Progenitor cell of endocrine pancreas (in vitro differentiated cells): ENCODE measurements at places on chromosomes 7 and 10.

- H3K36me3 ChIP-seq, result no peaks in the 10 kb centered on the region
- peaks cover 38% of the 10 kb centered on the region for H3K4me1 ChIP-seq
- no peaks in the 10 kb centered on the region for H3K27me3 ChIP-seq
- H3K4me3 ChIP-seq, result no peak overlapping the region
- no peak for DNase-seq
- H3K27ac ChIP-seq, result no peak overlapping the region
Measured at GRCh38 chr7:134888141-134888740, 98.1 kb upstream of the AGBL3 start.

DNA sequence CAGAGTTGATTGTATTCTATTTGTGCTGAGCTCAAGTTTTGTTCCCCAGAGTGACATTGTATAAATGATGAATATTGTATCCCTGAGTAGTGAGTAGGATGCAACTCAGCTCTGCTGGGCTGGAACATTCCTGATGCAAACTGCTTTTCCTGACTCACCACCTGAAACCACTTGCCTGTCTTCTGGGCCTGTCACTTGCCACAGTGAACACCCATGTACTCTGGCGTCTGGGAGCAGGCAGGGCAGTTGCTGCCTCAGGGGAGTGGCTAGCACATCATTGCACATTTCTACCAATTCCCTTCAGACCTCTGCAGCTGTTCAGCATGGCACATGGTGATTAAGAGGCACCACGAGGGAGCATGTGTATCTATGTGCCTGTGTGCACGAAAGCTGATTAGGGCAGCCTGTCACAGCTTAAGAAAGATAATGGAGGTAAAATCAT lies 157.3 kb downstream of the SND1 start:
- H3K27me3 ChIP-seq, result no peaks in the 10 kb centered on the region
- H3K4me3 ChIP-seq, result no peak overlapping the region
- H3K27ac ChIP-seq, result peak overlapping the region; percentile 43
- DNase-seq, result no peak
- peaks cover 3% of the 10 kb centered on the region for H3K4me1 ChIP-seq

- no peak for DNase-seq
- H3K27me3 ChIP-seq, result no peaks in the 10 kb centered on the region
- peak overlapping the region; percentile 16 for H3K27ac ChIP-seq
- H3K4me1 ChIP-seq, result no peaks in the 10 kb centered on the region
Measured at GRCh38 chr10:79197558-79197957, 128.8 kb downstream of the ZMIZ1 start.

GRCh38 chr10:82212753-82213152 lies 337.8 kb downstream of the NRG3 start:
- no peaks in the 10 kb centered on the region for H3K36me3 ChIP-seq
- DNase-seq, result no peak
- no peak overlapping the region for H3K4me3 ChIP-seq
- no peaks in the 10 kb centered on the region for H3K27me3 ChIP-seq

DNA sequence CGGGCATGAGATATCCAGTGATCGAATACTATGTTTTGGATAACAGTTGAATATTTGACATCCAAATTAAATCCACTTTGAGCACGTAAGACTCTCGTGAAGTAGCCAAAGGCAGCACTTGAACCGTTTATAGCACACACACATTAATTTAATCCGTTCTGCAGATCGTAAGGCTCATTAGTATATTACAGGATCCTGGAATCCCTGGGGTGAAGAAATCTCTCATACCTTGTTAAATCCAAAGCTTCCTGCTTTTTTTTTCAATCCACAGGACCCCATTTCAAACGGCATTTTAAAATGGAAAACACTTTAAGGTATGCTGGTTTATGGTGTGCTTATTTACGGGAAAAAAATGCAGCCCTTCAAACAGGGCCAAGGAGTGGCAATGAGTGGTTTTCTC lies 158.4 kb upstream of the ADARB2 start:
- H3K27ac ChIP-seq, result no peak overlapping the region
- H3K27me3 ChIP-seq, result peaks cover 6% of the 10 kb centered on the region
- H3K4me3 ChIP-seq, result no peak overlapping the region
- no peak for DNase-seq

- H3K27ac ChIP-seq, result no peak overlapping the region
- H3K4me1 ChIP-seq, result peaks cover 11% of the 10 kb centered on the region
- DNase-seq, result no peak
- H3K27me3 ChIP-seq, result no peaks in the 10 kb centered on the region
Measured at GRCh38 chr7:34762764-34763163, 104.7 kb downstream of the NPSR1 start.

DNA sequence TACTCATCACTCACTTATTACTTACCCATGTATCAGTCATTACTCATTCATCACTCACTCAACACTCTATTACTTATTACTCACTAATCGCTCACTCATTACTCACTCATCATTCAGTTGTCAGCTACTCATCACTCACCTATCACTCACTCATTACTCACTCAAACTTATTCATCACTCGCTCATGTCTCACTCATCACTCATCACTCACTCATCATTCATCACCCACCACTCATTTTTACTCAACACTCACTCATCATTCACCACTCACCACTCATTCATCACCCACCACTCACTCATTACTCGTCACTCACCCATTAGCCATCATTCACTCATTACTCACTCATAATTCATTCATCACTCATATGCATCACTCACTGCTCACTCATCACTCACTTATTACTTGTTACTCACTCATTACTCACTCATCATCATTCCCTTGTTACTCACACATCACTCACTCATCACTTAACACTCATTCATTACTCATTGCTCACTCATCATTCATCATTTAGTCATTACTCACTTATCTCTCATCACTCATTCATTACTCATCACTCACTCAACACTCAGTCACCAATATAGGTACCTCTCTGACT lies 237.9 kb downstream of the ADARB2 start:
- no peak overlapping the region for H3K4me3 ChIP-seq
- no peaks in the 10 kb centered on the region for H3K27me3 ChIP-seq
- H3K27ac ChIP-seq, result no peak overlapping the region
- H3K36me3 ChIP-seq, result no peaks in the 10 kb centered on the region

- no peaks in the 10 kb centered on the region for H3K27me3 ChIP-seq
- no peak for DNase-seq
- no peak overlapping the region for H3K27ac ChIP-seq
- H3K4me3 ChIP-seq, result no peak overlapping the region
- peaks cover 13% of the 10 kb centered on the region for H3K4me1 ChIP-seq
Measured at GRCh38 chr7:81138870-81139269, 220.0 kb upstream of the SEMA3C start.

DNA sequence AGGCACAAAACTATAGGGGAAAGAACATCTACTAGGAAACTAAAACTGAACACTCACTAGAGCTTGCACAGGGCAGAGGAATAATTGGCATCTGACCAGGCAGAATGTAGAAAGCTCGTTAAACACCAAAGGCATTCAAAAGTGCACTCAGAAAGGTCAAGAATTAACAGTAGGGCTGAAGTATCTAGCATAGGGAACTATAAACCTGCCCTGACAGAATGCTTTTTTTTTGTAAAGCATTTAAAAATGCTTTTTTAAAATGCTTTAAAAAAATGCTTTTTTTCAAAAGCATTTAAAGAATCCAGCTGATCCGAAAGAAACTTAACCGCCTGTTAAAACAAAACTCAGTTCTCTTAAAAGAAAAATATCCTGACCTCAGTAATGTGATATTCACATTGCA lies 74.6 kb upstream of the EGFR start:
- DNase-seq, result no peak
- H3K4me1 ChIP-seq, result no peaks in the 10 kb centered on the region
- no peak overlapping the region for H3K27ac ChIP-seq
- no peaks in the 10 kb centered on the region for H3K36me3 ChIP-seq
- H3K4me3 ChIP-seq, result no peak overlapping the region

- H3K36me3 ChIP-seq, result peaks cover 5% of the 10 kb centered on the region
- H3K4me1 ChIP-seq, result peaks cover 1% of the 10 kb centered on the region
- no peak for DNase-seq
- peak overlapping the region; percentile 60 for H3K27ac ChIP-seq
- no peak overlapping the region for H3K4me3 ChIP-seq
Measured at GRCh38 chr7:602341-603141, 82.9 kb upstream of the PDGFA start.

DNA sequence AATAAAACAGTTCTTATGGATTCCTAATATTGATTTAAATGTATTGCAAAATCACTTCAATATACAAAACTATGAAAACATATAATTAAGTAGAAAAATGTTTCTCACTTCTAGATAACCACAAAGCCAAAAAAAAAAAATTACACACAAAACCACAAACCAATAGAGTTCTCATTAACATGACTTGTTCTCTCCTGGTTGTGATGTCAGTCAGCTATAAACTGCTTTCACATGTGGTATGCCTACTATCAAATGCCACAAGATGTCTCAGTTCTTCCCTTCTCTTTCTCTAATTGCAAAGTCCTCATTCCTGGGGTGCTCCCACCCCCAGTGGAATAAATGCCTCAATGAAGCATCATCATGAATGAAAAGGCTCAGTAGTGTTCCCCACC lies 16.6 kb downstream of the GNAI1 start:
- H3K27me3 ChIP-seq, result no peaks in the 10 kb centered on the region
- H3K27ac ChIP-seq, result peak overlapping the region; percentile 54
- no peaks in the 10 kb centered on the region for H3K36me3 ChIP-seq
- no peak for DNase-seq
- H3K4me3 ChIP-seq, result no peak overlapping the region
- H3K4me1 ChIP-seq, result peaks cover 32% of the 10 kb centered on the region

DNA sequence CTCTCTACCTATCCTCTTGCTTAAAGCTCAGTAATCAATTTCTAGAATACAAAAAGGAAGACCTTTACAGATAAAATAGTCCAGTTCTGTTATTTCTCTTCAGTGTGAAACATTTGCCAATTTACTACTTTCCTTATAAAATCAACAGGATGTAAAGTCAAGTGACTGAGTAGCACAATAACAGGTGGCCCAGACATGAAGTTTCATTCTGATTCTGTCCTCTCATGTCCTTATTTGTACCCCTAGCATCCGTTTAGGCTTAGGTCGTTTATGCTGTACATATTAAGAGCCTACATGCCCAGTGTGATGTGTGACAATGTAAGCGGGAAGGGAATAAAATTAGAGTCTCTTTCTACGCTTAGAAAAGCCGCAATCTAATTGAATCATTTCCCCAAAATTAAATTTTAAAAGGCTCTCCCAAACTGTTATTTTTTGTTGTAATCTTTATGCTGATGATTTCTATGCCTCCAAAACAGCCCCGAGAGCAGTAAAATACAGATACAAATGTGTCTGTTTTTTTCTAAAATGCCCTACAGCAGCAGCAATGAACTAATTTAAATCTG lies 29.1 kb downstream of the EPC1 start:
- no peak overlapping the region for H3K4me3 ChIP-seq
- H3K4me1 ChIP-seq, result peaks cover 22% of the 10 kb centered on the region
- H3K36me3 ChIP-seq, result peaks cover 7% of the 10 kb centered on the region
- H3K27ac ChIP-seq, result no peak overlapping the region

DNA sequence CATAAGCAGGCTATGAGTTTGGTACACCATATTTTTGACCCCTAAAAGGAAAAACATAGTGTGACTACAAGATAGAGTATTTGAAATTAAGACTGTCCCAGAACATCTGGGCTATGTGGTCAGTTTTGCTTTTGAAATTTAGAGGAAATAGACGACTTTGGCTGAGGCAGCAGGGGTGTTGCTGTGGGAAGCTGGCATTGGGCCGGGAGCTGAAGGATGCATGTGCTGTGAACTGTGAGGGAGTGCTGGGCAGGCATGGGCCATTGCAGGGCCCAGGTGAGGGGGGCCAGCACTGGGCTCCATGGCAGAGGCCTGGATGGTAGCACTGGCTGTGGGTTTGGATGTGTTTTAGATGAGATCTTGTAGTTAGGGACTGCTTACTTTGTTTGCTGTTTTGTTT lies 168.3 kb downstream of the BMPER start:
- no peak overlapping the region for H3K4me3 ChIP-seq
- no peaks in the 10 kb centered on the region for H3K36me3 ChIP-seq
- H3K27ac ChIP-seq, result no peak overlapping the region
- no peak for DNase-seq

DNA sequence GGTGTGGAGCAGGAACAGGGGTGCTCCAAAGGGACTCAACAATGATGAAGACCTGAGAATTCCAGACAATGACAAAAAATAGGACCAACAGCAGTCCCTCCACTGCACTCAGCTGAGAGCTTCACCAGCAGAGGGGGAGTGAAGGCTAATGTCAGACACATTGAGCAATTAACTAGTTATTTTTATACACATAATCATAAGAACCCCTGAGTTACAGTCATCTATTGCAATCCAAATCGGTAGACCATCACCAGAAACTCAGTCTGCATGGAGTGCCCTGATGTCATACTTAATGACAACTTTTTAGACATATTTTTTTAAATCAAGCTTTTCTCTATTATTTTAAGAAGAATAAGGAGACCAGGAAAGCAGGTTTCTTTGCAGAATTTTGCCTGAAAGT lies 30.6 kb upstream of the IKZF1 start:
- H3K27me3 ChIP-seq, result peaks cover 16% of the 10 kb centered on the region
- no peak overlapping the region for H3K4me3 ChIP-seq
- no peaks in the 10 kb centered on the region for H3K36me3 ChIP-seq
- no peaks in the 10 kb centered on the region for H3K4me1 ChIP-seq

DNA sequence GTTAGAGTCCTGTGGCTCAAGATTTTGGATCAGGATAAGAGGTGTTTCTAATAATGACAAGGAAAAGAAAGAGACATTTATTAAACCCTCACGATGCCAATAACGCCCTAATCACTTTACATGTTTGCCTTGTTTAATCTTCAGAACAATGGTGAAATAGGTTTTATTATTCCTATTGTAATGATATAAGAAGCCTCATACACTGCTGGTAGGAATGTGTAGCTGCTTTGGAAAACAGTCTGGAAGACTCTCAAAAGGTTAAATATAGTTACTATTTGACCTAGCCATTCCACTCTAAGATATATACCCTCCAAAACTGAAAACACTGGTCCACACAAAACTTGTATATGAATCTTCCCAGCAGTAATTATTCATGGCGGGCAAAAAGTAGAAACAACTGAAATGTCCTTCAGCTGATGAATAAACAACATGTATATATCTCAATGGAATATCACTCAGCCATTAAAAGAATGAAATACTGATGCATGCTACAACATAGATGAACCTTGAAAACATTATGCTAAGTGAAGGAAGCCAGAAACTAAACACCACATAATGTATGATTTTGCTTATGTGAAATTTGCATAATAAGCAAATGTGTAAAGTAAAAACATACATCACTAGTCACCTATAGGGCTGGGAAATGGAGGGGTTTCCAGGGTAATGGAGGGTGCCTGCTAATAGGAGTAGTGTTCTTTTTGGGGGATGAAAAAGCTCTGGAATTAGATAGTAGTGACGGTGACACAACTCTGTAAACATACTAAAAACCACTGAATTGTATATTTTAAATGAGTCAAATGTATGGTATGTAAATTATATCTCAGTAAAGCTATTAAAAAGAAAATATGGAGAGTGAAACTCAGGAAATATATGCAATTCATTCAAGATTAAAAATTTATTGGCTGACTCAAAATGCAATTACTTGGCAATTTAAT lies 76.9 kb upstream of the ANK3 start:
- no peaks in the 10 kb centered on the region for H3K27me3 ChIP-seq
- H3K36me3 ChIP-seq, result no peaks in the 10 kb centered on the region
- H3K4me1 ChIP-seq, result peaks cover 8% of the 10 kb centered on the region

DNA sequence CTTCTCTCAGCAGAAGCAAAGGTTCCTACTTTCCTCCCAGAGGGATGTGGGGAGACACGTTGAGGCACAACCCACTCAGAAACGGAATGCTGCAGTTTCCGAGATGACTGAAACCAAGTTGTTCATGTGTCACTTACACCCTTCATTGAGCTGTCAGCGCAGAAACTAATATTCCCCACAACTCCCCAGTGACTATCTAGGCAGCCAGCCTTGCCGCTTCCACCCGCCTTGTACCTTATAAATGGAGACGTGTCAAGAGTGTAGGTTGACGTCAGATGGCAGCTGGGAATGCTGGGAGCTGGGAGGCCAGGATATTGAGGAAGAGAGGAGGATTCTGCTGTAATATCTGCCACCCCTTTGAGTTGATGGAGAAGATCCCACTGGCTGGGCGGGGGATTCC lies 15.1 kb downstream of the GPR26 start:
- no peaks in the 10 kb centered on the region for H3K4me1 ChIP-seq
- no peak overlapping the region for H3K4me3 ChIP-seq
- peaks cover 15% of the 10 kb centered on the region for H3K27me3 ChIP-seq
- H3K27ac ChIP-seq, result no peak overlapping the region
